ENCODE measurements at places on chromosomes 11 and 22. TPM values are rescaled to one million over a fixed set of nuclear protein-coding genes. Genes with fewer than 3 reads are reported as not detected.

PDE2A gene
- total RNA-seq: 1.2 TPM

GGT5 gene
- 1.9 TPM for total RNA-seq

TRABD gene
- 41.4 TPM for total RNA-seq

OR2AG1 gene
- not detected for total RNA-seq

RPS25 gene
- 813 TPM for total RNA-seq

RCE1 gene
- 47.7 TPM for total RNA-seq

SLC17A6 gene
- total RNA-seq: not detected

CCDC15 gene
- 0.61 TPM for total RNA-seq

PRRG4 gene
- total RNA-seq: 0.58 TPM

NAALAD2 gene
- not detected for total RNA-seq

SLC37A2 gene
- total RNA-seq: 0.15 TPM

LRRC74B gene
- not detected for total RNA-seq

GAB4 gene
- not detected for total RNA-seq

MS4A6E gene
- not detected for total RNA-seq

FAT3 gene
- 0.38 TPM for total RNA-seq

FAU gene
- 851 TPM for total RNA-seq

SAA2 gene
- total RNA-seq: not detected

TSGA10IP gene
- total RNA-seq: not detected

RFPL2 gene
- 0.30 TPM for total RNA-seq

RBX1 gene
- 55.1 TPM for total RNA-seq

SSTR3 gene
- not detected for total RNA-seq

IGSF22 gene
- total RNA-seq: not detected

SMIM35 gene
- total RNA-seq: not detected

OR9I1 gene
- total RNA-seq: not detected

ART1 gene
- total RNA-seq: not detected

TEF gene
- total RNA-seq: 0.98 TPM
